Stimulated activated CD4-positive, alpha-beta T cell treated with anti-CD3 and anti-CD28 coated beads, Interleukin-15, amount 100 ng/mL, for 48 hours (primary cell): ENCODE measurements at places on chromosomes 7 and 10.

DNA sequence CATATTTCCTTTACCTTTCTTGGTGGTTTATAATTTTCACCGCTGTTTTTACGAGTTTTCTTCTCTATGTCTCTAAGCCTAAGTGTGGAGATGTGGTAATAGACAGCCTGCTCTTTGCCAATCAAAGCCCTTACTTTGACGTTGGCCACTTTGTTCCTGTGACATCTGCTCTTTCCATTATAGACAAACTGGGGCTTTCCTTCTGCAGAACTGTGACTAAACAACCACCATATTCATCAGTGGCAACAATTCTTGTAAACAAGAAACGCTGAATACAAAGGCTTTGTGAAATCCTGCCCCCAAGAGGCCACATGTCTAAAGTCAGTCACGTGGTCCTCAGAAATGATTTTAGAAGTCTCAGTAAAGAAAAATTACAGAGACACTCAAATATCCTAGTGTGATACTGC, 59.6 kb upstream of the CAPZA2 start:
- peak; percentile 17 for DNase-seq

DNA sequence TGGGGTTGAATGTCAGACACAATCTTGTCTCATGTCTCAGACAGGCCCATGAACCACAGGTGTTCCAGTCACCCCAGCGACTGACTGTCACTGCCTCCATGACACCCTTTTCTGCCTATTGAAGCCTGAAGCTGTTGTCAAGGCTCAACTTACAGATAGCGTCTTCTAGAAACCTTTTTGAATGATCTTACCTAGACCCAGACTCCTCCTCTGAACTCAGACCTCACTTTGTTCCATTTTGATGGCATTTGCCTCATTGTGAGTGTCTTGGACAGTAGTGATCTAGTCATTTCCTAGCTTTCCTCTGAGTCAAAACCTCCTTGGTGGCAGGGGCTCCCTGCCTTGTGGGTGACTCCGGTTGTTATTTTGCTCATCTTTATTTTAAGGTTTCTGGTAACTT, 98.3 kb upstream of the AGK start:
- DNase-seq = no peak

DNA sequence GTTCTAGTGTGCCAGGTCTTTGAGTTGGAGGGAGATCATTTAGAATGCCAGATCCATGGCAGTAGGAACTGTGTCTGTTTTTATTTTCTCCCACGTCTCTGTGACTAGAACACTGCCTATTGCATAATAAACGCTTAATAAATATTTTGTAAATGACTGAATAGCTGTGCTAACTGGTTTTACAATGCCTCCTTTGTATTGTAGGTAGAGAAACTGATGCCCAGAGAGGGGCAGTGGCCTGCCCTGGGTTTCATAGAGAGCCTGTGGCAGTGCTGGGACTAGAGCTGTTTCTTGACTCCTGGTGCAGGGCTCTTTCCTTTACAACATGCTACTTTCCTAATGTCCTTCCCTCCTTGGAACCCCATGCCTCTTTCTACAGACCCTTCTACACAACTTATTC, 2.5 kb downstream of the TAS2R5 start:
- DNase-seq = no peak

DNA sequence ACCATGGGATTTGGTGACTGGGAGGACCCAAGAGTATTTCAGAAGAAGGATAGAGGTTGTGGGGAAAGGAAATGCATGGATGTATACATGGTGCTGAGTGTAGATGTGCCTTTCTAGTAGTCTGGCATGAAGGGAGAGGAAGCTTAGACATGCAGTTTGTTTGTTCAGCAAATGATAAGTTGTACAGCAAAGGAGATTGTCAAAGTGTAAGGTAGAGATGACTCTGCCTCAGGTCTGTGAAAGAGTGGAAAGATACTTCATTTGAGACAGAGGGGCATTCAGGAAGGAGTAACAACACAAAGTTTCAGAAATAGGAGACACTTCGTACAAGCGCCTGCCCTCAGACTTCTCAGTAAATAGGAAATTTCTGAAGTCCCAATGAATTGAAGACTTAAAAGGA, 152.3 kb downstream of the CELF2 start:
- no peak for DNase-seq

- DNase-seq = no peak
Measured at GRCh38 chr7:30070052-30070451, 41.8 kb downstream of the PLEKHA8 start.

DNA sequence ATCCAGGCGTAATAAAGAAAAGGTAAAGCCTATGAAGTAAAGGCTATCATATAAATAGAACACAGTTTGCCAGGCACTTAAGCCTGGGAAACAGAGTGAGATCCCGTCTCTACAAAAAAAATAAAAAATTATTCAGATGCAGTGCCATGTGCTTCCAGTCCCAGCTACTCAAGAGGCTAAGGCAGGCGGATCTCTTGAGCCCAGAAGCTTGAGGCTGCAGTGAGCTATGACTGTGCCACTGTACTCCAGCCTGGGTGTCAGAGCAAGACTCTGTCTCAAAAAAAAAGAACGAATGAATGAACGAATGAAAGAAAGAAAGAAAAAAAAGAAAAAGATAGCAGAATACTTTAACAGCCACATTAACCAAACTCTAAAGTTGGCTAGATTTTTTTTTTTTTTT, 67.2 kb upstream of the MRLN start:
- DNase-seq = no peak
